Naive thymus-derived CD8-positive, alpha-beta T cell (primary cell): ENCODE measurements at places on chromosomes 2 and 18.

GRCh38 chr18:61765097-61765496 is 127.7 kb downstream of the RNF152 start:
- H3K4me3 ChIP-seq = no peak overlapping the region
- H3K36me3 ChIP-seq = no peaks in the 10 kb centered on the region
- no peaks in the 10 kb centered on the region for H3K4me1 ChIP-seq
- H3K27ac ChIP-seq = no peak overlapping the region
- DNase-seq = no peak

DNA sequence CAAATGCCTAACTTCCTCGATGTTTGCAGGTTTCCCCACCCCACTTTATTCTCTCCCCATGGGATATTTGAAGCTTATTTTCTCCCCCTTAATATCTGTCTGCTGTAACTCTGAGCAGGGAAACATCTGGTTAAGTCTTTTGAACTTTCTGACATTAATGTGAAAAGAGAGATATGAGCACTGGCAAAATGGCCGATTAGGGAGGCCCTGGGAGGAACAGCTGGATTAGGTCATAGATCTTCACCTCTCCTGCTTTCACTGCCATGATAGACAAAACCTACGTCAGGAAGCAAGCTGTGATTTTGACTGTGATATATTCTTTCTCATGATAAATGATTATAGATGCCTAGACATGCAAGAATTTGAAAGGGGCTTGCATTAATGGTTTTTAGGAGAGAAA is 43.6 kb downstream of the LYPD6B start:
- no peaks in the 10 kb centered on the region for H3K4me1 ChIP-seq
- H3K27ac ChIP-seq = no peak overlapping the region
- DNase-seq = no peak
- H3K36me3 ChIP-seq = no peaks in the 10 kb centered on the region
- no peak overlapping the region for H3K4me3 ChIP-seq
- H3K27me3 ChIP-seq = peaks cover 14% of the 10 kb centered on the region

DNA sequence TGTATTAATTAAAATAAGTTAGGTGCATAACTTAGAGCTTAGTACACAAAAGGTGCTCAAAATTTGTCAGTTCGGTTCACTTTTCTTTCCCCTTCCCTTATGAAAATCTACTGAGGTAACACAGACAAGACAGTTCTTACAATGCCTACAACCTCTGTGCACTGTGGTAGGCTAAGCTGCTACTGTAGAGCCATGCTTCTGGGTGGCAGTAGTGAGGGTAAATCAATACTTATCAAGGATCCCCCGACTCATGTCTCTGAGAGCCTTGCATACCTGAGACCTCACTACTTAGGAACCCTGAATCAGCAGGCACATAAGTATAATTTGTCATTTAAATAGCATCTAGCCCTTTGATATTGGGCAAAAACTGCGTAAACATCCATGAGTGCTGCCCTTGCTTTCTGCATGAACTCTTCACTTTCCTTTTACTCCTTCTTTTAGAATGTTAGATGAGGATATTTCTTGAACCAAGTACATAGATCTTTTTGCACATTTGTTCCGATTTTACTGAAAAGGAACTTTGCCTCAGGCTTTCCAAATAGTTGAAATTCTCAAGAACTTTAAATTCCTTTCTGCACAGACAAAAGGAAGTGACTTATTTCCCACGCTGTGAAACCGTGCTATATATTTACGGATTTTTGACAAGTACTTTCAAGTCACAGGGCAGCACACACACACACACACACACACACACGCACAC is 234.4 kb downstream of the TRIB2 start:
- no peak overlapping the region for H3K27ac ChIP-seq
- H3K27me3 ChIP-seq = peaks cover 17% of the 10 kb centered on the region
- no peak for DNase-seq
- H3K4me1 ChIP-seq = peaks cover 5% of the 10 kb centered on the region

DNA sequence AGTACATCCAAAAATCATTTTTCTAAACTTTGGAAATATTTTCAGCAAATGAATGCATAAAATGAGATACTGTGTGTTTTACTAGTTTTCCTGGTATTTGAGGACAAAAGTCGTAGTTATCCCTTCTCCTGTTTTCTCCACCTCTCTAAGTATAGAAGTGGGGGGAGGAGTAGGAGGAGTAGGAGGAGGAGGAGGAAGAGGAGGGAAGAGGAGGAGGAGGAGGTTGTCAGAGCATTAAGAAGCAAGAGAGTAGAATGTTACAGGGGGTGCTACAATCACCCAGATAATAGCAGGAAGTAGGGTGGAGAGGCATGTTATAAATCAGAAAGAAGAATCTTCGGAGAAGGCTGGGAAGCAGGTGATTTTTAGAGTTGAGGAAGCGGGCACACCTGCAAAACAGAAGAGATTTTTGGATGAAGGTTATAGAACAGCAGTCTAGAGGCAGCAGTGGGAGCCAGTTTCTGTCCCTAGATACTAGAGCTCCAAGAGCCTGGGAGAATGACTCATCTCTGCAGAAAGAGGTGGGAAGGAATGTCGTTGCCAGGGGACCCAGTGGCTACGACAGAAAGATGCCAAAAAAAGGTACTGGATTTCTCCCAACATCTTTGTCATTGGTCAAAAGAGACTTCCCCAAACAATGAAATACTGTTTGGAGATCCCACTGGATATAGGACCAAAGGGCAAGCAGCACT is 44.2 kb upstream of the AQP4 start:
- H3K27me3 ChIP-seq = no peaks in the 10 kb centered on the region
- H3K4me1 ChIP-seq = no peaks in the 10 kb centered on the region
- no peak overlapping the region for H3K4me3 ChIP-seq
- DNase-seq = no peak
- H3K27ac ChIP-seq = no peak overlapping the region

DNA sequence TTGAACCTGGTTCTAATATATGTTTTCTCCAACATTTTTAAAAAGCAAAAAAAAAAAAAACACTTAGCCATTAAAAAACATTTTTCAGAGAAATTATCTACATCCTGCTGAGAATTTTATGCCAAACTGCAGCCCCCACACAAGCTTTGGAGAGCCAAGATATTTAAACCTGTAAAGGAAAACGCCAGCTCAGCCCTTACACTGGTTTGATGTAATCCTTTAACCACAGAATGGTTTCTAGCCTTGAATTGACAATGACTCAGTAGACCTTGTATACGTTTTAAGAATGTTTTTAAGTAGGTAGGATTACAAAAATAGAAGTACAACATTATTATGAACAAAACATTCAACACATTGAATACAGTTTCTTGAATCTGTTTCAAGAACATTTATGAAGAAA is 113.6 kb downstream of the BABAM2 start:
- peaks cover 6% of the 10 kb centered on the region for H3K4me1 ChIP-seq
- no peak for DNase-seq
- H3K27ac ChIP-seq = no peak overlapping the region
- no peak overlapping the region for H3K4me3 ChIP-seq
- H3K36me3 ChIP-seq = no peaks in the 10 kb centered on the region

DNA sequence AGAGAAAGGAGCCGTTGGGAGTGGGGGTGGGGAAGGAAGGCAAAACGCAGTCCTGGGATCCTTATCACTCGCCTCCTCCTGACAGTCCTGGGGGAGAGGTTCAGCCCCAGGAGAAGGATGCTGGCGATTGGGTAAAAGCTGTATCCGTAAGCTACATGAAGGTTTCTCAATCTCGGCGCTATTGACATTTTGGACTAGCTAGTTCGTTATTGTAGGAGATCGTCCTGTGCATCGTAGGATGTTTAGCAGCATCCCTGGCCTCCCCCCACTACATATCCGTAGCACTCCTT is 511 bp upstream of the TP53I3 start:
- peaks cover 17% of the 10 kb centered on the region for H3K4me1 ChIP-seq
- DNase-seq = no peak
- peaks cover 30% of the 10 kb centered on the region for H3K36me3 ChIP-seq
- no peaks in the 10 kb centered on the region for H3K27me3 ChIP-seq

DNA sequence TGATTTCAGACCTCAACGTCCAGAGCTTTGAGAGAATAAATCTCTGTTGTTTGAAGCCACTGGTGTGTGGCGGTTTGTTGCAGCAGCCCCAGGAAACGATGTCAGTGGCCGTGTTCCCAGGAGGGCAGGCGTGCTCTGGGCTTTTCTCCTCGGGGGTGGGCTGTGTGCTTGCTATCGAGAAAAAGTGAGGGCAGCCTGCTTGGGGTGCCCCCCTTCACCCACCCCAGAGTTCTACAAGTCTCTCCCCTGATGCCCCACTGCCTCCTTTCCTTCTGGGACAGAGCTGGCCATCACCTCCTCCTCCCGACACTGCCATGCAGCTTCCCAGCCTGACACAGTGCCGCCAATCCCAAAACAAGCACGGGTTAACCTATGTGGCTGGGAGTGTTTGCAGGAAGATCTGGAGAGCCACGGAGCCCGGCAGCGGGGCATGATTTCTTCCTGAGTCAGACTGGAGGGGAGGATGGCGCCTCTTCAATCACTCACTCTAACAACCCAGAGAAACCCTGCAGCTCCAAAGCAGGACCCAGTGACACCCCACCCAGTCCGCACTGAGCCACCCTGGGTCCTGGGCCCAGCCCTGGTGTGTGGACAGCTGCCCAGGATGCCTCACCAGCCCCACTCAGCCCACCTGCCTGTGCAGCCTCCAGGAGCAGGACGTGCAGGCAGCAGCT is 213.7 kb upstream of the RAB6C start:
- no peaks in the 10 kb centered on the region for H3K36me3 ChIP-seq
- H3K4me1 ChIP-seq = no peaks in the 10 kb centered on the region
- DNase-seq = no peak
- H3K4me3 ChIP-seq = no peak overlapping the region
